ENCODE measurements at places on chromosomes 5 and 9.
A peak's percentile ranks its signal among the peaks of the same experiment; 100 is the strongest.

- no peak for DNase-seq
Observed at GRCh38 chr5:78545406-78545805, 103.2 kb downstream of the LHFPL2 start.

DNA sequence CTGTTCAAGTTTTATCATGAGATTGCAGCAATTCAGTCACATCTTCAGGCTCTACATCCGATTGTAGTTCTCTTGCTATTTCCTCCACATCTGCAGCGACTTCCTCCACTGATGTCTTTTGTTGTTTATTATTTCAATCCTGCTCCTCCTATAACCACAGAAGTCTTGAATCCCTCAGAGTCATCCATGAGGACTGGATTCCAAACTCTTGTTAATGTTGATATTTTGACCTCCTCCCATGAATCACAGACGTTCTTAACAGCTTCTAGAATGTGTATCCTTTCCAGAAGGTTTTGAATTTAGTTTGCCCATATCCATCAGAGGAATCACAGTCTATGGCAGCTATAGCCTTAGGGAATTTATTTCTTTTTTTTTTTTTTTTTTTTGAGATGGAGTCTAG is 3.6 kb downstream of the FBXO38 start:
- DNase-seq, result no peak

DNA sequence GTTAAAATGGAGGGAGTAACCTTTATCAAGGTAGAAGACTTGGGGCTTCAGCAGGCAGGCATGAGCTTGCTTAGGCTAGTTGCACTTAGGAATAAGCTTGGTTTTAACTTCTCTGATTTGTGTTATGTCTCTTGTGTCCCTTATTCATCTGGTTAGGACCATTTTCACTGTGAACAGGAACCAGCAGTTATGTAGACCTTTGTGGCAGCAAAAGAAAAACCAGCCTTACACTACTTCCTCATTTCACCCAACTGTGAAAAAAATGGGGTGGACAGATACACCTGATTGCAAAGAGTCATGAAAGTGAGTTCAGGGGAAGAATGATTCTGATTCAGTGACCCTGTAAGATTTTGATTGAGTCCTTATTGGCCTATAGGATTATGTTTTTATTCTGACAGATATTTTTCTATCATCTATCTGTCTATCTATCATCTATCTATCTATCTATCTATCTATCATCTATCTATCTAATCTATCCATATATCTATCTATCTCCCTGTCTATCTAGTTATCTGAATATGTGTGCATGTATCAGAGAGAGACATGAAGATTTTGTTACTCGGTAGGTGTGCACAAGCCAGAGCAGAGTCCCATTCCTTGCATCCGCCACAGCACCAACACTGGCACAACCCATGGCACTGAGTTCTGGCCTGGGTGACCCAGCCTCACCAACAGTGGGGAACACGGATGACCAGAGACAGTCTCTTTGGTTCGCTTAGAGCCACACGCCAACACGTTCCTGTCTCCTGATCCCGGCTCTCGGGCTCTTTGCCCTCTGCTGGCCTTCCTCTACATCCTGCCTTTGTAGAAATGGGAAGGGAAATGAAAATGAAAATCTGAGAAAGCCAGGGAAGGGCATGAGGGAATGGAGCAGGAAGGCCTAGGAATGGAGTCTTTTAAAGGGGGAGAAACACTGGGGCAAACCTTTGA is 1.3 kb upstream of the ZNF366 start:
- no peak for DNase-seq

GRCh38 chr5:79544131-79544530 is 30.2 kb upstream of the HOMER1 start:
- DNase-seq, result no peak

DNA sequence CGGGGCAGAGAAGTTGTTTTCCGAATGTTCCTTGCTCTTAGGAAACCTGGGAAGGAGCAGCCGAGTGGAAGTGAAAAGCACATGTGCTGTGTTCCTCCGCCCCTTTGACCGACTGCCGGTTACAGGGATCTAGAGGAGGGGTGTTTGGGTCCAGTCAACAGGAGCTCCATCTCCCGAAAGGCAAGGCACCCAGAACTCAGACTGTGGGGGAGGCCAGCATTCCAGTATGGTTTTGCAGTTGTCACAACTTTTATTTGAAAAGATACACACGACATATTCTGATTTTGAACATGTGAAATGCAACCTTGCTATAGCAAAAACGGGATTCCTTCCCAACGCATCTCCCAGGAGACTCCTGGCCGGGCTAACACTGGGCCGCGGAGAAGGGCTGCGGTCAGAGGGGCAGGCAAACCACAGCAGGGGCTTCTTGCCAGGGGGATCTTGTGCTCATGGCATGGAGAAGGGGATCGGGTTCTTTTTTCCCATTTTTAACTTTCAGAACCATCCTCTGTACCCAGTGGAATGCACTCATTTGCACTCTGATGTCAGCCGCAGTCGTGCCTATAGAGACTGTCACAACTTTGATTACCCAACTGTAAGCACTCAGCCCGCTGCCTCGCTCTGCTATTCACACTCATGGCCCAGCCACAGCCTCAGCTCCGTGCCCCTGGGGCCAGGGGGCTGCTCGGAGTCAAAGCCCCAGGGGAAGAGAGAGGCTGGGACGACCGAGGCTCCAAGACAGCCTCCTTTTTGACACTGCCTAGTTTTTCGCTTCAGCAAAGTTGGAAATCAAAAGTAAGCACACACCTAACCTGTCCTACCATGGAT is 3.9 kb downstream of the QRFP start:
- DNase-seq, result no peak

- DNase-seq, result no peak
Observed at GRCh38 chr9:117938086-117938485, 233.9 kb downstream of the TLR4 start.

DNA sequence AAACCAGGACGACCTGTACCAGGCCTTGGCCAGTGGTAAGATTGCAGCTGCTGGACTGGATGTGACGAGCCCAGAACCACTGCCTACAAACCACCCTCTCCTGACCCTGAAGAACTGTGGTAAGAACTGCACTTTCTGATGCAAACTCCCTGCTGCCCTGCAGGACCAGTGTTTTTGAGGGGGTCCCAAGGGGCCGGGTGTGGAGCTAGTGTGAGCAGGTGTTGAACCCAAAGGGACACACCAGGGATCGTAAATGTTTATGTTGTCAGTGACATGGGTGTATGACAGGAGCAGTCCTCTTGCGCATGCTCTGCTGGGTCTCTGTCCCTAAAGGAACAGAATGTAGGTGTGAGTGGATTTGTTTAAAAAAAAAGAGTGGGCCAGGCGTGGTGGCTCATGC is 9.5 kb downstream of the GRHPR start:
- DNase-seq, result no peak

GRCh38 chr5:31846934-31847333 is 208.0 kb downstream of the PDZD2 start:
- DNase-seq, result no peak

GRCh38 chr5:129094924-129095899 is 663 bp downstream of the ISOC1 start:
- DNase-seq, result peak; percentile 18

DNA sequence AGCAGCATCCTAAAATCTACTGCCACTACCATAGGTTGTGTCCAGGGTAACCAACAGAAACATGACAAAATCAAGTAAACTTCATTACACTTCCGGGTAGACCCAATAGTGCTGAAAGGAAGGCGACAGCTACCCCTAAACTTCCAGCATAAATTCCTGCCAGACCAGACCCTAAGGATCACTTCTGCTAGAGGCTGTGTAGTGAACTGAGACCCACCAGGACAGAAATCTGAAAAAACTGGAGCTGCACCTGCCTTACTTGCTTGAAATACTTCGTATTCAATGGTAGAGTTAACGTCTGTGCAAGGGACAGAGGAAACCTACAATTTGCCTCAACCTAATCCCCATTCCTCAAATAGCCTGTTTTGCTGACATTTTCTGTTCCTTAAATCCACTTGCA is 1.0 kb upstream of the SECISBP2 start:
- no peak for DNase-seq

All from stimulated activated CD4-positive, alpha-beta T cell treated with anti-CD3 and anti-CD28 coated beads, TNF-alpha, amount 100 ng/mL, for 1 hour (primary cell).